Stimulated activated CD4-positive, alpha-beta T cell treated with anti-CD3 and anti-CD28 coated beads, Interleukin-4, amount 100 ng/mL, for 4 hours (primary cell): ENCODE measurements at places on chromosomes 7 and 10.

DNA sequence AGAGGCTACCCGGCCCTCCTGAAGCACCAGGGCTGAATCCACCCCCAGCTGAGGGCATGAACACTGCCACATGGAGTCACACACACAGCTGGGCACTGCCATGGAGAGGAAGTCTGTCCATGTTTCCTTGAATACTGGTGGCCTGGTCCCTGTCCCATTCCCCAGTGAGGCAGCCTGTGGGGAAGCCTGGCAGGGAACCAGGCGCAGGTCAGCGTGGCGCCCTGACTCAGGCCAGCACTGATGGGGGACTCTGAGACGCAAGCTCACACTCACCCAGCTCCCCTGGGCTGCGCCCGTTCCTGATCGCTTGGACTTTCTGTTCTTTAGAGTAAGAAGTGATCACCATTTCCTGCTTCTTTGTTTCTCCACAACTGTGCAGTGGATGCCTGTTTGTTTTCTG, 128.3 kb downstream of the EGFR start:
- DNase-seq: no peak

GRCh38 chr7:1022801-1023465, 21.4 kb upstream of the GPR146 start:
- DNase-seq: no peak

DNA sequence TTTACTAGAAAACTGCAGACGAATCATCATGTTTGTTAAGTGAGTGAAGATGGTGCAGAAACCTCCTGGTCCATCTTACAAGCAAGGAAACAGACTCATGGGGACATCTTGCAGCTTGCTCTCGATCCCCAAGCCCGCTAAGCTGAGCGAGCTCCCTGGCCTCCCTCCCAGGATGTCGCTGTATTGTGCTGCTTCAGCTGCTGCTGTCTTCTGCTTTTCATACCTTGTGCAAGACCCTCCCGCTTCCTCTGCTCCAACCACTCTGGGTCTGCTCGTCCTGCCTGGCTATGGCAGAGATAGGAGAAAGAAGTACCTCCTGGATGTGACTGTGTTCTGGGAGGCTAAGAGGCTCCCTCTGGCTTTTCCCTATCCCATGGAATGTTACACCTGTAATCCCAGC, 285.2 kb upstream of the FZD8 start:
- DNase-seq: no peak

DNA sequence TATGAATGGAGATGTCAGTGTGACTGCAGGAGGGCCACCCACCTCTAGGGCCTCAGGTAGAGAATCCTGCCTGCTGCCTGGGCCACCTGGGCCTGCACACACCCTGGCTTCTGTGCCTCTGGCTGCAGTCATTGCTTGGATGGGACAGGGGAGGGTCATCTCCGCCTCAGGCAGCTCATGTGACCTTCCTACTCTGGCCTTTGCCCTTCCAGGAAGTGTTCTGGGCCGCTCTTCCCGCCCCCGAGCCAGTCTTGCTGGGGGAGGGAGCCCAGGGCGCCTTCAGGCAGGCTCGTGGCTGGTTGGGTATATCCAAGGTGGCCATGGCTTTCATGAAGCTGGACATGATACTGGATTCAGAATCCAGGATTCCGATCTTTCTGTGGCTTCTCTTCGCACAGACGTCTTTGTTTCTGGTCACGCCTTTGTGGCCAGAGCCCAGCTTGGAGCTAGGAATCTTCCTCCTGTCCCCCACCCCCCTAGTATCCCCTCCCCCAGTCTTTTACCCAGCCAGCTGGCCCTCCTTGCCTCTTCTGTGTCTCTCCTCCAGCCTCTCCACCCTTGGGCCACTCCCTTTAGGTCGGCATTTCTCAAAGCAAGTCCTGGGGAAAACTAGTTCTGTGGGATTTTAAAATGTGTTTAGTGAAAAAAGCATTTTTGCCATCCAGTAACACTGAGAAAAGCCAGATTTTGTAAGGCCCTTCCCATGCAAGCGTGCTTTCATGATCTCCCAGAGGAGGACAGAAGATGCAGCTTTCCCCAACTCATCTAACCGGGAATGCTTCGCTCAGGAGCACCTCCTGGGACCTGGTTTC, 119.6 kb downstream of the ZMIZ1 start:
- DNase-seq: no peak

- DNase-seq: no peak
These were observed 80.5 kb downstream of the C10orf105 start for GRCh38 chr10:71638822-71639719.

- no peak for DNase-seq
These were observed 51.5 kb downstream of the HK1 start for GRCh38 chr10:69329721-69330178.

DNA sequence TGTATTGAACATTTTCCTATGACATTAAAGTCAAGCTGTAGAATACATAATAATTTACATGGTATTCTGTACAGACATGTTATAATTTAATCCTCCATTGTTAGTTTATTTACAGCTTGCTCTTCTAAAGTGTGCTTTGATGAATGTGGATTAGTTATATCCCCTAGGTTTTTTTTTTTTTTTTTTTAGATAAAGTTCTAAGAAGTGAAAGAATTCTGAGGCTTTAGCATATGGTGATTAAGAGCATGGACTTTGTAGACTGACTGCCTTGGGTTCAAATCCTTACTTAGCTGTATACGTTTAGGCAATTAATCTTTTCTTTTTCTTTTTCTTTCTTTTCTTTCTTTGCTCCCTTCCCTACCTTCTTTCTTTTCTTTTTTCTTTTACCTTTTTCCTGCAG, 44.9 kb downstream of the MKLN1 start:
- DNase-seq: no peak

GRCh38 chr10:104515678-104516199, 125.4 kb upstream of the SORCS3 start:
- no peak for DNase-seq

- no peak for DNase-seq
These were observed 100.5 kb downstream of the NPY start for GRCh38 chr7:24384362-24385030.

DNA sequence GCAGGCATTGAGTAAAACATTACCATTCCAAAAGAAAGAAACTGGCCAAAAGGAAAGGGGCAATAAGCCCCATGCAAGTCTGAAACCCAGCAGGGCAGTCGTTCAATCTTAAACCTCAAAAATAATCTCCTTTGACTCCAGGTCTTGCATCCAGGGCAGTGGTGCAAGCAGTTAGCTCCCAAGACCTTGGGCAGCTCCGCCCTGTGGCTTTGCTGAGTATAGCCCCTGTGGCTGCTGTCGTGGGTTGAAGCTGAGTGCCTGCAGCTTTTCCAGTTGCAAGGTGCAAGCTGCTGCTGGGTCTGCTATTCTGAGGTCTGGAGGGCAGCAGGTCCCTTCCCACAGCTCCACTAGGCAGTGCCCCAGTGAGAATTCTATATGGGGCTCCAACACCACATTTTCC, 580.1 kb upstream of the AUTS2 start:
- no peak for DNase-seq

DNA sequence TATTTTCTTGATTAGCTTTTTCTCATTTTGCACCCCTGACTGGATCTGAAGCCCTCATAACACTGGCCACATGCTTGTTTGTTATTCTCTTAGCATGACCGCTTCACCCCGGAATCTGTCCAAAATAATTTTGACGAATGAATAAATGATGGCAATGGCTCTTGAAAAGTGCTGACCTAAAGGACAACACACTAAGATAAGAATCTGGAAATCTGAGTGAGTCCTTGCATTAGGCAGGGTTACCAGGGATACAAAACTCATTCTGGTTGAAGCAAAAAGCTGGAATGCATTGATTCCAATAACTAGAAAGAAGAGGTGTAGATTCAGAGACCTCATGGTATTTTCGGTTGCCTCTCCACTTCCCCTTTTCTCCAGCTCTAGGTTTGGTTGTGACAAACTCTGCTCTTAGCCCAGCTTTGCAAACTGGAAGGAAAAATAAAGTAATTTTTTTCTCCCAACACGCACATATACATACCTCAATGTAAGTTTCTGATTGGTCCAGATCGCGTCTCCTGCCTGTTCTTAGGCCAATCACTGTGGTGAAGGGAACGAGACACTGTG, 157.4 kb downstream of the SKIDA1 start:
- DNase-seq: no peak

DNA sequence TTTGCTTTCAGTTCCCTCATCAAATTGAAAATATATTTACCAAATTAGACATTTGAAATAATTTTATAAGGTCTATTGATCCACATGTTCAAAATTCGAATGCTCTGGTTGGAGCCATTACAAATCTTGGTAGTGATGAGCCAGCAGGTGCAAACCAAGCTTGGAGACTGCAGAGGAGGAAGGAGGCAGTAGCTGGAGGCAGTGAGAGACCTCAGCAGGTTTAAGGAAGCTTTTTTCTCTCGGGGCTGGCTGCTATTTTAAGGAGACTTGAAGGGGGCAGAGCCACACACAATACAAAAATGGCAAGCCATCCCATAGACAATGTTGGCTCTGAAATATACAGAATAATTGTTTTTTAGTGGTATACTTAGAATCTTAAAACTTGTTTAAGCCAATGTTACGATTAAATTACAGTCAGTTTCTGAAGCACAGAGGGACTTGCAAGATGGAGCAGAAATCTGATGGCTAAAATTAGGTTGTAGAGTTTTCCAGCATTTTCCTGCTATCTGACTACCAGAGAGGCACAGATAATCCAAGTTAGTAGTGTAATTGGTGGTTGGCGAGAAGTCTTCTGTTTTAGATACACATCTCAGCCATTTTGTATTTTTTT, 185.8 kb downstream of the SNX10 start:
- DNase-seq: no peak
